NCI-H748 treated with DMSO at 0.1 percent for 48 hours (cell line): ENCODE measurements at places on chromosomes 7 and 10.

- DNase-seq, result no peak
Observed at GRCh38 chr10:52463826-52464225, 149.7 kb downstream of the DKK1 start.

GRCh38 chr10:70596860-70597809 is 5.4 kb downstream of the PRF1 start:
- DNase-seq, result no peak

DNA sequence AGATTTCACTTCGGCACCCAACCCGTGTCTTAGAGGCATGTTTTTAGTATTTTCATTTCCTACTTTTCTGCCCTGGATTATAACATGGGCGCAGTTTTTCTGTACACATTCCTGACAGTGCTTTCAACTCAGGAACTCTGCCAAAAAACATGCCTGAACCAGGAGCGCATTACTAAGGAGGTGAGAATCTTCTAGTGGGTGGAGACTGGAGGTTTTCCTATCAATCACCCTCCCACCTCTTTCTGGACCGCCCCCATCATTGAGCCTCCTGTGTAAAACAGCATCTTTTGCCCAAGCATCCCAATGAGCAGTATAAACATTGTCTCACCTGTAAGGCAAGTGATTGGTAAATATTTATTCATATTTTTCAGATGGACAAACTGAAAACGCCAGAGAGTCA is 53.2 kb downstream of the STK17A start:
- no peak for DNase-seq

- no peak for DNase-seq
Observed at GRCh38 chr10:101446947-101447346, 93.0 kb downstream of the BTRC start.

DNA sequence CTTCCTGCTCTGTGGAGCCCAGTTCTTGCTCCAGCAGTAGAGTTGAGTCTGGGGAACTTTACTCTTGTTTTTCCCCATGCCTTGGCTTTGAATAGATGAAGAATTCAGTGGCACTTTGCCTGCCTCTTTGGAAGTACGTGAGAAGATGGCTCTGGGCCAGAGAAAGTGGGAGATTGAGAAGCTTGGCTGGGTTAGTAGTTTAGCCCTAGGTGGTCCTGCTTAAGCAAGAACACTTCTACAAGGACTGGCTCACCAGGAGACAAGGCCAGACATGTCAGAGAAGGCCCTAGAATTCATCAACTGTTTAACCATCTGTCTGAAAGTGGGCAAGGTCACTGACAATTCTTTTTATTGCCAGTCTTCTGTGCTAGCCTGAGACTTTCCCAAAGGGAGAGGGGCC is 410.3 kb downstream of the TYW1 start:
- DNase-seq, result no peak
